ENCODE measurements at places on chromosomes 3 and 15.

GRCh38 chr15:78752492-78753358 lies 58.5 kb downstream of the ADAMTS7 start:
- H3K27me3 ChIP-seq: no peaks in the 10 kb centered on the region
- no peaks in the 10 kb centered on the region for H3K4me1 ChIP-seq
- no peak overlapping the region for H3K4me3 ChIP-seq
- no peak overlapping the region for H3K27ac ChIP-seq
- H3K36me3 ChIP-seq: no peaks in the 10 kb centered on the region
- no peak for DNase-seq

- H3K4me1 ChIP-seq: no peaks in the 10 kb centered on the region
- H3K27ac ChIP-seq: no peak overlapping the region
- H3K27me3 ChIP-seq: no peaks in the 10 kb centered on the region
- H3K4me3 ChIP-seq: no peak overlapping the region
- no peaks in the 10 kb centered on the region for H3K36me3 ChIP-seq
These were observed 682.5 kb downstream of the NR2F2 start for GRCh38 chr15:97012986-97013385.

- H3K4me1 ChIP-seq: no peaks in the 10 kb centered on the region
- H3K27ac ChIP-seq: no peak overlapping the region
- no peak for DNase-seq
- no peaks in the 10 kb centered on the region for H3K27me3 ChIP-seq
- H3K4me3 ChIP-seq: no peak overlapping the region
- H3K36me3 ChIP-seq: no peaks in the 10 kb centered on the region
These were observed 33.5 kb downstream of the POLR2M start for GRCh38 chr15:57740048-57740447.

- no peaks in the 10 kb centered on the region for H3K27me3 ChIP-seq
- no peak overlapping the region for H3K4me3 ChIP-seq
- no peak overlapping the region for H3K27ac ChIP-seq
- H3K36me3 ChIP-seq: no peaks in the 10 kb centered on the region
- no peak for DNase-seq
These were observed 16.9 kb downstream of the DUSP7 start for GRCh38 chr3:52039426-52039825.

DNA sequence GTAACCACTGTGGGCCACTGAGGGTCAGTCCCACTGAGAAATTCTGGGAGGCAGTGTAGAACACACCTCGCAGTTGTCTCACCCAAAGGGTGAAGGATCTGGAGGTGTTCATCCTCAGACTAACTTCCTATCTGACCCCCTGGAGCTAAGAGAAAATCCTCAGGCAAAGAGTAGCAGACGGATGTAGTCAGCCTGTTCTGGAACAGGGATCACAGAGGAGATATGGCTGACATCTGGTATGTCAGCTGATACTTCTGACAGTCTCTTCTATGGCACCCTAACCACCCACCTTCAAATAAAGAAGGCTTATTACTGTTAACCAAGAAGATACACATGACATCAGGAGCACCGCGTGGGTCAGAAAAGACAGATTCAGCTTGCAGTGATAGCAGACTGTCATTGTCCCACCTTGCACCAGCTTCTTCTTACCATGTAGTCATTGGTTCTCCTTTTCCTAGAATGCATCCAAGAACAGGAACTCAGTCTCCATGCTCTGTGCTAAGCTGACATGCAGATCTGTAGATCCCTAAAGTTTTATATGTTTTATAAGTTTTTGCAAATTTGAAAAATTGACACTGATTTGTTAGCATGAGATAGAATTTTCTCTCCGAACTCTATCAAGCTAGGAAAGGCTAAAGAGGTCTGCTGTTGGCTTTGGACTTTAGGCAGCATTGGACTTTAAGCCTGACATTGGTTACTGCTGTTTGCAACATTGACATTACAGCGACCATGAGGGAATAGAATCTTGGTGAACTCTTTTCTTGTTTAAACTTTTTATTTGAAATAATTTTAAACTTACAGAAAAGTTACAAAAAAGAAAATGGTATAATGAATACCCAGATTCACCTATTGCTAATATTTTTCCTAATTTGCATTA lies 60.4 kb downstream of the KBTBD12 start:
- no peak overlapping the region for H3K27ac ChIP-seq
- no peaks in the 10 kb centered on the region for H3K36me3 ChIP-seq
- no peaks in the 10 kb centered on the region for H3K4me1 ChIP-seq
- no peak for DNase-seq
- no peak overlapping the region for H3K4me3 ChIP-seq
- H3K27me3 ChIP-seq: no peaks in the 10 kb centered on the region

DNA sequence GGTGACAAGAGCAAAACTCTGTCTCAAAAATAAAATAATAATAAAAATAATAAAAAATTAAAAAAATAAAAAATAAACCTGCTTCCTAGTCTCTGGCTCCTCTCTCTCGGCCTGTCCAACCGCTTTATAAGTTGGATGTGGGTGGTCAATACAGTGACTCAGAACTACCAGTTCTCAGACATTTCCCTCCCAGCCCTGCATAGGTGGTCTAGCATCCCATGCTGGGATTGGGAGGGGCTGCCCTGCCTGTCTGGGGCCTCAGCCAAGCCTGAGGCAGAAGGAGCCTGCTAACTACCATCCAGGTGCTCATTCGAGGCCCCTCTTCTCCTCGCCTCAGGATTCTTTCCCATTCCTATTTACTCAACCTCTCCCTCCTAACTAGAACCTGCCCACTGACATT lies 33.3 kb upstream of the BLM start:
- H3K4me1 ChIP-seq: peaks cover 11% of the 10 kb centered on the region
- H3K27me3 ChIP-seq: no peaks in the 10 kb centered on the region
- no peak overlapping the region for H3K4me3 ChIP-seq
- DNase-seq: no peak
- H3K36me3 ChIP-seq: no peaks in the 10 kb centered on the region
